ENCODE measurements at places on chromosomes 5 and 9.

GRCh38 chr5:74404574-74405508 lies 235.7 kb downstream of the ENC1 start:
- no peak for DNase-seq

DNA sequence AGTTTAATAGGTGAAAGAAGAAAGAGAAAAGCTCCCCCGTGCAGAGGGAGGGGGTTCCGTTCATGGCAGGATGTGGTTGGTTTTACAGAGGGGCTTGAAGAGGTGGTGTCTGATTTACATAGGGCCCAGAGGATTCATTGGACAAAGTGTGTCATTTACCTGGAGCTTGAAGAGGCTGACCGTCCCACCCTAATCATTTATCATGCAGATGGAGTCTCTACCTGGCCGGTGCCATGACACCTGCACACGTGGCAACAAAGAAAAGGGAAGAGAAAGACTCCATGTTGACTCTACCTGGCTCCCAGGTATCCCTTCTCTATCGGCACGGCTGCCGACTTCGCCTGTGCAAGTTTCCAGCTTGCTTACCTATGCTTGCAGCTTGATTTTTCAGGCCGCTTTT lies 35.3 kb upstream of the PRRC2B start:
- DNase-seq, result no peak

GRCh38 chr9:84894859-84895258 lies 225.3 kb downstream of the NTRK2 start:
- DNase-seq, result no peak

GRCh38 chr9:121317737-121318630 lies 50.0 kb downstream of the GSN start:
- no peak for DNase-seq

DNA sequence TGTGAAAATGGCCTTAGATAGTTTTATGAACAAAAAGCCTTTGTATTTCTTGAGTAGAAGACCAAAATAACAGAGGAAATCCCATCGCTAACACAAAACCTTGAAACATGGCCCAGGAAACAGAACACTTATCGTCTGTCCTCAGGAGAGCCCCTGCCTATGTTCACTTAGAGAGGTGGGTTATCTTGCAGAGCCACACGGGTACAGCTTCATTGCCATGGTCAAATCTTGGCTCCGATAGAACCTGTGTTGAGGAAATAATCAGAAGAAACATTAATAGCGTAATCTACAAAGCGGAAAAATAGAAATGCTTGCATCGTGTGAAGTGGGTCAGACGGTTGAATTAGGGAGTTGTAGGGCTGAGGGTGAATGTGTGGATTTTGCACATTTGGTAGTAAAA lies 216.1 kb downstream of the MAST4 start:
- DNase-seq, result no peak

DNA sequence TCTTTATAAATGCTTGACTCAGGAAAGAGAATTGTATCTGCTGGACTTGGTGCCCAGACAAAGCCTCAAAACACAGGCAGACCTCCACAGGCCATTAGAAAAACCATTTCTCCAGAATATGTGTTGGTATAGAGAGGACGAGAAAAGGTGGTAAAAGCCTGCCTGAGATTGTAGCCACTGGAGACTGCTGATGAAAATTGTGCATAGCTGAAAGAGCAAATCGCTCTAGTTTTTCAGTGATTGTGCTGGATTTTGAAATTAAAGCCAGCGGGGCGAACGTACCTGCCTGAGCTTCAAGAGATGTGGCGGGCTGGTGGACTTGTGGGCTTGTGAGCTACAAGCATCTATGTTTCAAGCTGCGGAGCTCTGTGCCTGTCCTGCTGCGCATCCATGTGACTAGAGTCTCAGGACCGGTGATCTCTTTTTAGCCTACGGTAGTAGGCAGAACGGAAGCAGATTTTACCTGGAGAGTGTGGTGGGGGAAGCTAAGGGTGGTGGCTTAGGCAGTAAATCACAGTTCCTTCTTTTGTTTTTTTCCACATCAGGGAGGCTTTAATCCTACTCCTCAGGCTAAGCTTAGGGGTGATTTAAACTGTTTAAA lies 193.6 kb downstream of the SREK1 start:
- DNase-seq, result no peak

DNA sequence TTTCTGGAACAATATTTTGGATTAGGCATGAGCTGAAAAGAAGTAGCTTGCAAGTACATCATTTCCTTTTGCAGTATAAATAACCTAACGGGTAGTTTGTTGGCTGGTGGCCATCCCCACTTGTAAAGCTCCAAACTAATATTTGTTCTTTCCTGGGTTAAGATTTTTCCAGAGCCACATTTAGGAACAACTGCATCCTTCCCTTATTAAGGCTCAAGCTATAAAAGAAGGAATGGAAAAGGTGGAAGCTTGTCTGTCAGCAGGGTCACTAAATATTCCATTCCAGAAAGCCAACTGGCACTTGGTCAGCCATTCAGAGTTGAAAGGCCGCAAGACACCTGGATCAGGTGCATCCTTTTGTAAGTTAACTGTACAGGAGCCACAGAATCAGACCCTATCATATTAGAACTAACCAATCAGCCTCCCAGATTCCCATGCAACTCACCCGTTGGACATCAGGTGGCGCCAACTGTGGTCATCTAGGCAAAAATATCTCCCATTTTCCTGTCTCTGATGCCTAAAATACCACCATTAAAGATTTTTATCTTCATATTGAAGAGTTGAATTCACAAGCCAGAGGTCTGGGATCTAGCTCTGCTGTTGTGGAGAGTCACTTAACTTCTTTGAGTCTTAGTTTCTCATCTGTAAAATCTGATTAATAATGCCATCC lies 82.9 kb downstream of the PTCD2 start:
- no peak for DNase-seq

DNA sequence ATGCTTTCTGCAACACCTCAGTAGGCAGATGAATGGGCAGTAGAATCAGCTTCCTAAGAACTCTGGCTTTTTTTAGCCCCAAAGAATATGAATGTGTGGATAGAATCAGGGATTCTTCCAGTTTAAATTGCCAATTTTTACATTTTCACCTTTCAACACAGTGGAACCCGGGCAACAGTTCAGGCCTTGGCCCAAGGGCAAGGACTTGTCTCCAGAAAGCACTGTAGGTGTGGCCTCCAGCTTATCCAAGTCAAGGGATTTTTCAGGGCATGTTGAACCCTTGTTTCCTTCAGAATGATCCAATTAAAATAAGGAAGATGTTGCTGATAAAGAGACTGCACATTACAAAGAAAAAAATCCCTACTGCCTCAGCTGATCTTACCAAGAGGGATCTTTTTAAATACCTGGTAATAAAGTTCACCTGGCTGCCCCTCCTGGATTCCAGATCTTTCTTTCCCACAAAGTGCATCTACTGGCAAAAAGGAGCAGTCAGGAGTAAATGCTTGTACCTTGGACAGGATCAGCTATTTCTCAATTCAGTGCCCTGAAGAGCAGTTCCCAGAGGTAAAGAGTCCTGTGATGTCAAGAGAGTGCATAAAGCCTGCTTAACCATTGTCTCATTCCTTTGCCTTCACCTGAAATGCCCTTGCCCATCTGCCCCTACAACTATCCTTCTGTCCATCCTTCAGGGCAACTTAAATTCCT lies 80.1 kb upstream of the PLPP6 start:
- no peak for DNase-seq

DNA sequence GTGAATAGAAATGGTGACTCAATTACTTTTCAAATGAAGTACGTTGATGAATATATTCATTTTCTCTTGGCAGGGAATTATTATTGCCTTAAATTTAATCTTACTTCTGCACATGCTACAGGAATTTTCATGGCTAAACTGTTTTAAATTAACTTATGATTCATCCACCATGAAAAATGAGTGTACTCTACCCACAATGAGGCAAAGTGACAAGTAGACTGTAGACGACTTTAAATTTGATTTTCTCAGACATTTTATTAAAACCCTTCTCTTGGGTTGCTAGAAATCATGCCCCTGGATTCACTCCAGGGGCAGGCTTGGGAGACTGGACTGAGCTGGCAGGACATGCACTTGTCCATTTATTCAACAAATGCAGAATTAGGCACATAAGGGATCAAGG lies 23.5 kb upstream of the ERAP2 start:
- no peak for DNase-seq

- DNase-seq, result no peak
Observed at GRCh38 chr9:27468000-27468399, 56.1 kb upstream of the IFNK start.

DNA sequence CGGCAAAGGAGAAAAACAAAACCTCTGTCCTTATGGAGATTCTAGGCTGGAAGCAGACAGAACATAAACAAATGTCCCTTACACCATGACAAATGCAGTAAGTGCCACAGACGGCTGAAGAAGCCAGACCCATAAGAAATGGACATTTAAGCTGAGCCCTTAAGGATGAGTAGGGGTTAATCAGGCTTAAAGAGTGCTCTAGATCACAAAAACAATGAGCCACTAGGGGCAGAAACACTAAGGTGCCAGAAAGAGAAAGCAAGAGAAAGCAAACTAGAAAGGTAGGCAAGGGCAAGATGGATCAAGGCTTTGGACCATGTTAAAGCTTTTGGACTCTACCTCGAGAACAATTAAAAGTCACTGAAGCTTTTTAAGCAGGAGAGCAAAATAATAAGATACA lies 326.9 kb upstream of the WWC1 start:
- DNase-seq, result no peak

GRCh38 chr9:107693625-107694326 lies 204.2 kb upstream of the KLF4 start:
- DNase-seq, result no peak

GRCh38 chr9:137130176-137130755 lies 8.7 kb upstream of the GRIN1 start:
- DNase-seq, result no peak

DNA sequence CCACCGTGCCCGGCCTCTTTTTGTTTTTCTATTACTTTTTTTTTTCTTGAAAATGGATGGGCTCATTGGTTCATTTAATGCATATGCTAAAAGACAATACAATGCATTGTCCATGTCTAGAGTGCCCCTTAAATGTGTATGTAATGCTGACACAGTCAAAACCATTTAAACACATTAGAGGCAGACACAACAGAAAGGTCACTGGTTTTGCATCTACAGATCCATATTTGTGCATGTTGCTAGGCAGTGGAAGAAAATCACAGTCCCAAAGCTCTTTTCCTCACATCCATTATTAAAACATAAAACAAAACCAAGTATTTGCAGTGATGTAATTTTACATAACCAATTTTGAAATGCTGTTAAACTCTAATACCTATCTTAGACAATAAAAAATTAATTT lies 389.0 kb downstream of the TAF11L14 start:
- no peak for DNase-seq

DNA sequence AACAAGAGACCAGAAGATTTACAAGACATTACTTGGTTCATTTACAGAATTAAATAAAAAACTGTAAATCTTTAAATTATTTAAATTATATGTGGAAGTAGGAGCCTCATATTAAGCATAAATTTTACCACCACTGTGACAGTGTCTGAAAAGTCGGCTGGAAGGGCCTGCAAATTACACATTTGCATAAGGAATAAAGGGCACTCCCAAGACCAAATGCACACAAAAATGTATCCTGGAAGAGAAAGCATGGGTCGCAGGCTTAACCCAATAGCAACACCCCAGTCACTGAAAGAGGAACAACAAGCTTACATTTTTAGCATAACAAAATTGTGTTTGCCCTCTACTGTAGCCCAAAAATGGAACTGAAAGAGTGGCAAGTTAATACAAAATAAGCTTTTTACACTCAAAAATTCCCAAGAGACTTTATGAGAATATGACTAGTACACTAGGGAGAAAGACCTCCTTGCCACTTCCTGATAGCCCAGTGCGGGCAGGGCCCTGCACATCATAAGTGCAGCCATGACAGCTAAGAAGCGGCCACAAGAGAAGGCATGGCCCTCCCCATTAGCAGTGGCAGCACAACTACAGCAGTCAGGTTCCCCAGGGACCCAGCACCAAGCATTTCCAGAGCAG lies 482.0 kb downstream of the DTWD2 start:
- no peak for DNase-seq

DNA sequence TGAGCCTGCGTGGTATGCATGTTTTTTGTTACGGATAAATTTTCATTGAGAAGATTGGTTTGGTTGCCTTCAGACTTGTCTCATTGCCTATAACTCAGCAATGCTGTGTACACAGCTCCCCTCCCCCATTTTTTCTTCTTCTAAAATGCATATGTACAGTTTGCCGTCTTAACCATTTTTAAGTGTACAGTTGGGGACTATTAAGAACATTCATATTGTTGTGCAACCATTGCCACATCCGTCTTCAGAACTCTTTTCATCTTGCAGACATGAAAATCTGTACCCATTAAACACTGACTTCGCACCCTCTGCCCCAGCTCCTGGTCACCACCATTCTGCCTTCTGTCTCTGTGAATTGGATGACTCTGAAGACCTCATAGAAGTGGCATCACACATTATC lies 6.2 kb downstream of the EXOC3 start:
- DNase-seq, result no peak

- no peak for DNase-seq
Observed at GRCh38 chr5:177372034-177372896, 12.0 kb upstream of the SLC34A1 start.

GRCh38 chr9:16879416-16879815 lies 8.9 kb upstream of the BNC2 start:
- no peak for DNase-seq

DNA sequence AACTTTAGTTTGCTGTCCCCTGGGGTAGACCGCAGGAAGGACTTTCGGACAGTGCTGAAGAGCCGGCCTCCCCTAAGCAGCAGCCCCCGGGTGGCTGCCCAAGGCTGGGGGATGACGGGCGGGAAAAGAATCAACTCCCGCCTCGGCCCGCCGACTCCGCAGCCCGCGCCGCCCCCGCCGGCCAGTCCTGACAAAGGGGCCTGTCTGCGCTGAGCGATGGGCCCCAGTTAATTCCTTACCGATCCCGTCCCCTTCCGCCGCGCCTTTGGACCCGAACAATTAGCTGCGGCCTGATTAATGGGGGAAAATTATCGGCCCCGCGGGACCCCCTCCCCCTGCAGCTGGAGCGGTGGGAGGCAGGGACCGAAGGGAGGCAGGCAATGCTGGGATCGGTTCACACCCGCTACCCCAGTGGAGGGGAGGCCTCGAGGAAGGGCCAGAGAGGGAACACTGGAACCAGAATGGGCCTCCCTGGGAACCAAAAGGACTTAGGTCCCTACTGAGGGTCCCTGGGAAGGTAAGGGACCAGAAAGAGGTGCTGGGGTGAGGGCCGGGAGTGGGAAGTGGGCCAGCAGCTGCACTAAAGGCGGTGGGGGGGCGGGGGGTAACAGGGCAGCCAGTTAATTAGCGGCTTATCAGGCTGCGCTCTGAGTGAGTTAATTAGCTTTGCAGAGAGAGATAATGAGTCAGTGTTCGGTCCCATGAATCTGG lies 4.2 kb downstream of the ARID3C start:
- no peak for DNase-seq

- no peak for DNase-seq
Observed at GRCh38 chr5:148398698-148399121, 15.0 kb downstream of the FBXO38 start.
